LHCN-M2 (cell line): ENCODE measurements at places on chromosomes 3 and 15. TPM values are rescaled to one million over a fixed set of nuclear protein-coding genes. Genes with fewer than 3 reads are reported as not detected.

GRCh38 chr3:178048768-178049167, 487.5 kb upstream of the KCNMB2 start:
- no peak for DNase-seq

DNA sequence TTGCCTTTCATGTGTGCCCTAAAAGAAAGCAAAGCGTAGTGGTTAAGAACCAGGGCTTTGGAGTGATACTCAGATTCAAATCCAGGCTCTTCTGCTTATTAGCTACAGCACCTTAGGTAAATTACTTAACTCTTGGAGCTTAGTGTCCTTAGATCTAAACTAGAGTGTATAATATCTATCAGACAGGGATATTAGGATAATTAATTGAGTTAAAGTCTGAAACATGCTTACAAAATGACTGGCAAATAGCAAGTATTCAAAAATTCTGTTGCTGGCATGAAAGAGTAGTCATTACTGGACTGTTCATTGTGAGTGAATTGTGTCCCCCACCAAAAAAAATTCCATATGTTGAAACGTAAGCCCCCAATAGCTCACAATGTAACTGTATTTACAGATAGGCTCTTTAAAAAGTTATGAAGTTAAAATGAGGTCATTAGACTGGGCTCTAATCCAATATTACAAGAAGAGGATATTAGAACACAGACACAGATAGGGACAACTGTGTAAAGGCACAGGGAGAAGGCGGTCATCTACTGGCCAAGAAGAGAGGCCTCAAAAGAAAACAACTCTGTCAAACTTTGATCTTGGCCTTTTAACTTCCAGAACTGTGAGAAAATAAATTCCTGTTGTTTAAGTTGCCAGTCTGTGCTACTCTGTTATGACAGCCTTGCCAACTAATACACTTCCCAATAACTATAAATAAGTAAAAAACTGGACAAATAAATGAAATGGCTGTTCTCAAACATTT, 60.4 kb upstream of the LRRC3B start:
- no peak for DNase-seq

DNA sequence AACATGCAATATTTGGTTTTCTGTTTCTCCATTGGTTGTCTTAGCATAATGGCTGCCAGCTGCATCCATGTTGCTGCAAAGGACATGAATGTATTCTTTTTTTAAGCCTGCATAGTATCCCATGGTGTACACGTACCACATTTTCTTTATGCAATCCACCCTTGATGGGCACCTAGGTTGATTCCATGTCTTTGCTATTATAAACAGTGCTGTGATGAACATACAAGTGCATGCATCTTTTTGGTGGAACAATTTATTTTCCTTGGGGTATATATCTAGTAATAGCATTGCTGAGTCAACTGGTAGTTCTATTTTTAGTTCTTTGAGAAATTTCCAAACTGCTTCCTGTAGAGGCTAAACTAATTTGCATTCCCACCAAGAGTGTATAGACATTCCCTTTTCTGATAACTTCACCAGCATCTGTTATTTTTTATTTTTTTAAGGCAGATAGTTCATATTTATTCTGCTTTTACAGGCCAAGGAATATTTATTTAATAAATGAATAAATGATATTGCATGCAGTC, 62.4 kb upstream of the NPHP3 start:
- no peak for DNase-seq

Gene TRPM1
- total RNA-seq, result not detected in 2 replicates

Gene KBTBD13
- total RNA-seq, result not detected in 2 replicates

Gene GADL1
- total RNA-seq, result 0.06 TPM in 2 replicates

Gene NUSAP1
- total RNA-seq, result 161 and 169 TPM in 2 replicates
